T-helper 9 cell (primary cell): ENCODE measurements at places on chromosomes 6 and 20.

DNA sequence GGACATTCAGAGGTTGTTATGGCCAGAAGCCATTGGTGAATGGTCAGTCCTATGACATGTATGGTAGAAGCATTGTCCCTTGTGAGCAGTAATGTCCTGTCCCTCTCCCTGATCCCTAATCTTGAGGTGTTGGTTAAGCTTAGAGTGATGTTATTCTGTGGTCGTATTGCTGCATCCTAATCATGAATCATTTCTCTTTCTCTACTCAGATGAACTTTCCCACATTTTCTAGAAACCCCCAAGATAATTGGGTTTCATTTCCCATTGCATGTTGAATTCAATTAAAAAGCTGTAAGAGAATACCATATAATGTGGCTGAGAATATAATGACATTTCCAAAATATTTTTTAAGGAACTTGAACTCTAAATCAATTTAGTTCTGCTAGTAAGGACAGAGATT is 175.1 kb downstream of the PLCB4 start:
- DNase-seq, result no peak

DNA sequence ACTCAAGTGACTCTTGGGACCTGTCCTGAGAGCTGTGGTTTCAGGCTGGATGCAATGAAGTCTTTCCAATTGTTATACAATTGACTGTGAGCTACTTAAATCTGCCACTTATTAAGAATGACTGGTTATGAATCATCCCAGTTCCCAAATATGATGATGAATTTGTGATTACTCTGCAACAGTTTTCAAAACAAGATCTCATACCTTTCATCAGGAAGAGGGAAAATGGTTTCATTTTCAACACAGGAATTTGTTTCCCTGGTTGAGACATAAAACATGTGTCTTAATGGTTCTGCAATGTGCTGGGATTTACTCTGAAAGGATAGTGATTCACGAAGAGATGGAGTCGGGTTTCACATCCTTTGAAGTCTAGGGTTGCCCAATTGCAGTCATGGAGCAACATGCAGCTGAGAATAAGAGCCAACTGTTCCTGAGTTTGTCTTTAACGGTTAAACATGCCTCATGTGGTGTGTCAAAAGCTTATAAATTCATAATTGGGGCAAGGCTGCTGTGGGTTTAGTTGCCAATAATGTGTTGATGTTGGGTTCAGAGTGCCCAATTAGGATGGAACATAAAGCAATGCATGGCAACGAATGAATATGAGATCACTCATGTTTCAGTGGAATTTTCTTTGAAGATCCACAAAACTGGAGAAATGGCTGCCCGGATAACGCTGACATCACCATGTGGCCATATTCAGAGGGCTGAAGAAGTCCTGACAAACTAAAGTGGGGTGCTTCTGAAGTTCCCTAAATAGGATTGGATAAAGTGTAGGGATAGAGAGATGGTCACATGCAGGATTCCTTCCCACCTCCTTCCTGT is 41.0 kb downstream of the CYP24A1 start:
- no peak for DNase-seq

GRCh38 chr6:46954837-46955451 is 33.2 kb upstream of the ADGRF5 start:
- DNase-seq, result no peak

- no peak for DNase-seq
These were observed 166.3 kb upstream of the PDE10A start for GRCh38 chr6:165829376-165829775.

- no peak for DNase-seq
These were observed 71.9 kb upstream of the TOP1 start for GRCh38 chr20:40956542-40957264.
